Fibroblast of the aortic adventitia (primary cell): ENCODE measurements at places on chromosomes 5 and 9. TPM values are rescaled to one million over a fixed set of nuclear protein-coding genes. Genes with fewer than 3 reads are reported as not detected.

The CDC37L1 gene
- total RNA-seq = 17.5 and 35.2 TPM in 2 replicates

The IL4 gene
- 0.36 TPM in 1 of 2 replicates, not detected in the other for total RNA-seq

The NOTCH1 gene
- 8.8 and 8.9 TPM in 2 replicates for total RNA-seq

The ANKDD1B gene
- 0.45 and 3.8 TPM in 2 replicates for total RNA-seq

The YIPF5 gene
- total RNA-seq = 83.9 and 125 TPM in 2 replicates

The IQGAP2 gene
- 1.2 and 2.5 TPM in 2 replicates for total RNA-seq

The C5orf52 gene
- total RNA-seq = not detected in 2 replicates

The ENHO gene
- not detected in 2 replicates for total RNA-seq

The SMIM33 gene
- not detected in 2 replicates for total RNA-seq

The LRRC26 gene
- not detected in 2 replicates for total RNA-seq

GRCh38 chr9:77750981-77751340 is 102.8 kb upstream of the GNA14 start:
- DNase-seq = no peak

DNA sequence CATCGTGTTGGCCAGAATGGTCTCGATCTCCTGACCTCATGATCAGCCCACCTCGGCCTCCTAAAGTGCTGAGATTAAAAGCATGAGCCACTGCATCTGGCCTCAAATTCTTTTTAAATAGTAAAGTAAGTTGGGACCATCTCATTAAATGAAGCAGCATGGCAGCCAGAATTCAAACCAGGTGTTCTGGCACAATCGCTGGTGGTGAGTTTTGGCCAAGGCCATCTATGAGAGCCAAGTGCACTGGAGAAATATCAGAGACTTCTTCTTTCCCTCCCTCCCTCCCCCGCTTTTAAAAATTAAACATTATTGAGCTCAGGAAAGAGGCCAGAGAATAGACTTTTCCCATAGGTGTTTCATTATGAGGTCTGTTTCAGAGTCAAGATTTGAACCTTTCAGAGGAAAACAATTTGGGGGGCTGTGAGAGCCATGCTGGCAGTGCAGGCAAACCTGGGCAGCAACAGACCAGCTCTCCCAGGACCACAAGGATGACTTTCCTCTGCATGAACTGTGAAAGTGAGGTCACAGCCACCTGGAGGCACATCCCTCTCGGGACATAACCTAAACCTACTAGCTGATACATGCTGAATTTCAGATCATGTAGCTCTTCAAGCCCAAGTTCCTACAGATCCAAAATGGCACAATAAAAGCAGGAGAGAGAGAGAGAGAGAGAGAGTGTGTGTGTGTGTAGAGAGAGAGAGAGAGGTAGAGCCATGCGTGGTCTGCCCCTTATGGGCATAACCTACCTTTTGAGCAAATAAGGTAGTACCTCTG is 94.6 kb upstream of the DMRT1 start:
- DNase-seq = no peak

GRCh38 chr5:122656577-122656976 is 118.3 kb upstream of the SNX2 start:
- DNase-seq = no peak

DNA sequence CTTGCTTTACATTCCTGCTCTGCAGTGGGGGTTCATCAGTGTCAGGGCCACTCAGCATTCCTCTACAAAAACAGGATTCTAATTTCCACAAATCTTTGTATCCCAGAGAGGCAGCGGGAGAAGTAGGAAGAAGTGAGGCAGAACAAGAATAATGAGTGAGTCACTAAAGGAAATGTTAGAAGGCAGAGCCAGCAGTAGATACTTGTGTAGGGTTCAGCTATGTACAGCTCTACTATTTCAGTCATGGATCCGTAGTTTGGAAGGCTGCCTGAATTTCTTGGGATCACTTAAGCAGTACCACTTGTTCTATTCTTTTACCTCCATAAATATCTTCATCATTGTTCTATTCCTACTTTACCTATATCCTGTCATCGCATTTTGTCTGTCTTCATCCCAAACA is 246.3 kb upstream of the TLE4 start:
- no peak for DNase-seq

- no peak for DNase-seq
These were observed 213.9 kb downstream of the GABBR2 start for GRCh38 chr9:98494852-98495251.

GRCh38 chr5:142825378-142826089 is 55.4 kb downstream of the ARHGAP26 start:
- no peak for DNase-seq

DNA sequence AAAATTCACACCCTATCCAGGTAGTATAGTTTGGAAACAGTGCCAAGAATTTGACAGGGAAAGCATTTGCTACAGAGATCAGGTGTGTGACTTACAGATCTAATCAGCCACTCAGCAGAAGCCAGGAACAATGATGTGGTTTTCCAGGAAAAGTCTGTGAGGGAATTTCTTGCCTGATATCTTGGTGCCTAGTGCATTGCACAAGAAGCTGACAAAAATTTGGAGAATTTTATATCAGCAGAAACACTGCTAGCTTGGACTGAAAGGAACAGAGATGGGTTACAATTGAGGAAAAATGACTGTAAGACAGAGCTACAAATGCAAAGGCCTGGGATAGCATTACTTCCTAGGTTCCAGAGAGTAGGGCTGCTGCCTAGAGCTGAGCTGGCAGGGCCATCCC is 658.1 kb upstream of the CHD1 start:
- DNase-seq = no peak

GRCh38 chr5:173454361-173454735 is 126.1 kb upstream of the STC2 start:
- peak; percentile 91 for DNase-seq

DNA sequence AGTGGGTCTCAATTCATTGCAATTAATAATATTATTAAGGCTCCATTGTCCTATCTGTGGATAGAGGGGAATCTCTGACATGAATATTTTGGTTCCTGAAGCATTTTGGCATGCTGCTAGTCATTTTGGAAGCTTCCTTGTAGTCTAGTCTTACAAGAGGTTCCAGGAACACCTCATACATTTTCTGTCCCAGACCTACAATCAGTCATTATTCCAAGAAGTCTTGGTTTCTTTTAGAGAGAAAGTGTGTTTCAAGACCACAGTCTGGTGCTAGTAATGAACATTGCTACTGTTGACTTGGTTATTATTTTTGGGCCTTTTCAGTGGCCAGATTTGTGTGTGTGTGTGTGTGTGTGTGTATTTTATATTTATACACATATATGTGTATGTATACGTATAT is 98.9 kb downstream of the ERCC6L2 start:
- no peak for DNase-seq

DNA sequence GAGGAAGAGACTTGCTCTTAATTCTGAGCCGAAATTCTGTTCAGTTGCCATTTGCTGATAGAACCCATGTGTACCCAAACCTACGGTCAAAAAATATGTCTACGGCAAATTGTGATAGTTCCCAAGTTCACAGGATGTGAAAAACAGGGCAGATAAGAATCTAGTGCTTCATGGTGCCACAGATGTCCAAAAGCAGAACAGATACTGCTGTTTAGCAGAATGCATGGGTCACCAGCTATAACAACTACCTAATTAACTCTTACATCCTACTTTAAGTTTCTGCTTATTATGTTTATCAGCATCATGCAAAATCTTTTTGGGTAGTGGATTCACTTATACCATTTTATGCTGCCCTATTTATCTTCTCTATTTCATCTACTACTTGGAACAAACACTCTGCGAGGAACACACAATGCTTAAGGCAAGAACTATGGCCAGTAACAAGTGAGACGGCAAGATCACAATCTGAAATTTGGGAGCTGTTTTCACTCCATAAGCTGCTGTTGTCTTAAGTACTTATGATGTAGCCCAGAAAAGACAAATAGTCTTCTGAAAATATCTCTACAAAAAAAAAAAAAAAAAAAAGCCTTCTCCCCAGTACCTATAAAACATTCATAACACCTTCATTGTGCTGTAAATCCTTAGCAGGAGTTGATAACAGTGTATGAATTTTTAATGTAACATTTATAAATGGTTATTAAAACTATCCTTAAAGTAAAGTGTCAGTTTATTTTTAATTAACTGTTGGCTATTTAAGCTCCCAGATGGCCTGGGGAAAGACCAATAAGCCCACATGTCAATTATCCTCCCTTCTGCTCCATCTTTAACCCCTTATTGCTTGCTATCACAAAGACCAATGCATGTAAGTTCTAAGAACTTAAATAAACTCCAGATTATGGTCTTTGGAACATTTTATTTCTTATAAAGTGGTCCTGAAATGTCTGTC is 232.3 kb downstream of the TLR4 start:
- DNase-seq = no peak

- DNase-seq = no peak
These were observed 64.4 kb downstream of the ARRDC3 start for GRCh38 chr5:91318724-91319123.

DNA sequence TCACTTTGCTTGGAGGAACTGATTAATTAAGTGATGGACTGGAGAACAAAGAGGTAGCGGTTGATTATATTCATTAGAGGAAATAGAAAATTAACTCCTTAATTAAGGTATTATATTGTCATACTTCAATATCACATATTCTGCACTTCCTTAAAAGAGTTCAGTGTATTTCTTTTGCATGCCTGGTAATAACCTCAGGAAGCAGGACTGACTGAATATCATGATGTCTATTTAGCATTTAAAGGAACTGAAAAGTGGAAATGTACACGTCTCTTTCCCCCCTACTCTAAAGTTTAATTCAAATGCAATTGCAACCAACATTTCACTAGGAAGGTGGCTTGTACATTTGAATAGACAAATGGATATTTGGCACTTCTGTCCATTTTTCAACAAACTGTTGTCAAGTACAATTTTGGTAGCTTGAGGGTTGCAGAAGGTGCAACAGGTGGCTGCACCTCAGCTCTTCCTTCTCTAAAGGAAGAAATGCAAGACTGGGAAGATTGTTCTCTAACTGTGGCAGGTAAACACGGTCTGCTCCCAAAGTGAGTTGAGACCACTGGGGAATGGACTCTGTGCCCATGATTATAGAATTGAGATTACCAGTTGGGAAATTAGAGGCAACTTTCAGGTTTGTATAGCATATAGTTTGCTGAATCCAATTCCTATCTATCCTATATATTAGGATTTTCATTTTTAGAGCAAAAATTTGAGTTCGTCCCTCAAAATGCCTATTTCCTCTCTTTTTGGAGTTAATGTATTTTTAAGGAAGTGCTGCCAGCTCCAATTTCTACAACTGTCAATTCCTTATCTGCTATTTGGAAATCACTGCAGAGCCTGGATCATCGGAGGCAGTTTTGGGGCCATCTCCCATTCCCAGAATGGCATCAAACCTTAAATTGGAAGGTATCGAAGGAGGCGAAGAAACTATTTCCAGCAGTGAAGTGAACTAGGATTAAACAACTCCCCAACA is 98.9 kb upstream of the TAF11L2 start:
- no peak for DNase-seq

DNA sequence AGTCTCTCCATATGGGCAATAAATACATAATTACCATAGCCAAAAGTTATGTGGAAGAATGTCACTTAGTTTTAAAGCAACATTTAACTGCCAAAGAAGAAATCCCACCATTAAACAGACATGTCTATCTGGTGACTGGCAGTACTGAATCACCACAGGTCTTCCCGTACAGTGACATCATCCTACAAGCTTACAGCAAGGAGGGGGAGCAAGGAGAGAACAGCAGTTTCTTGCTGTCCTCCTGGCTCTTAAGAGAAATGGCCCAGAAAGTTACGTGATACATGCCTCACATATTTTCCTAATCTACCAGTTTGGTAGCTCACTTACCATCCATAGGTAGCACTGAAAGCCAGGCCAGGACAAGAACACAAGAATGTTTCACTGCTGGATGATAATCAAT is 671.0 kb downstream of the DMRTA1 start:
- peak; percentile 79 for DNase-seq

GRCh38 chr5:160643616-160644240 is 208.3 kb downstream of the ATP10B start:
- no peak for DNase-seq

GRCh38 chr5:124732428-124733328 is 13.8 kb downstream of the ZNF608 start:
- no peak for DNase-seq

DNA sequence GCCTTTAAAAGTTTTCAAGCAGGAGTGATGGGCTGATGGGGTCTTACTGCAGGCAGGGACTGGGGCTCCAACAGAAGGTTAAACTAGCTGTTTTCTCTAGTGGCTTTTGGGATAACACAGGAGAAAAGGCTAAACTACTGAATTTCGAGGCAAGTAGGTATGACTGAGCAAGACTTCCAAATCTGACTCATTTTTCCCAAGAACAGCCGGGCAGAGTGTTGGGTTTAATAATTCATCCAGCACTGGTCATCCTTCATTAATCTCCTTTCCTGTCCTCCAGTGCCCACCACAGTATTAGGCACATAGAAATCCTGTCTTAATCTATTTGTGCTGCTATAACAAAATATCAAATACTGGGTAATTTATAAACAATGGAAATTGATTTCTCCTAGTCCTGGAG is 20.5 kb downstream of the MSX2 start:
- DNase-seq = no peak

- peak; percentile 1 for DNase-seq
These were observed 1111.1 kb downstream of the TAF11L14 start for GRCh38 chr5:18745042-18745987.
